ENCODE measurements at places on chromosomes 1 and 21.

GRCh38 chr1:52125736-52126359 is 16.0 kb upstream of the ZFYVE9 start:
- no peak overlapping the region for H3K4me3 ChIP-seq
- H3K36me3 ChIP-seq = no peaks in the 10 kb centered on the region
- DNase-seq = no peak
- H3K4me1 ChIP-seq = no peaks in the 10 kb centered on the region
- no peaks in the 10 kb centered on the region for H3K27me3 ChIP-seq

DNA sequence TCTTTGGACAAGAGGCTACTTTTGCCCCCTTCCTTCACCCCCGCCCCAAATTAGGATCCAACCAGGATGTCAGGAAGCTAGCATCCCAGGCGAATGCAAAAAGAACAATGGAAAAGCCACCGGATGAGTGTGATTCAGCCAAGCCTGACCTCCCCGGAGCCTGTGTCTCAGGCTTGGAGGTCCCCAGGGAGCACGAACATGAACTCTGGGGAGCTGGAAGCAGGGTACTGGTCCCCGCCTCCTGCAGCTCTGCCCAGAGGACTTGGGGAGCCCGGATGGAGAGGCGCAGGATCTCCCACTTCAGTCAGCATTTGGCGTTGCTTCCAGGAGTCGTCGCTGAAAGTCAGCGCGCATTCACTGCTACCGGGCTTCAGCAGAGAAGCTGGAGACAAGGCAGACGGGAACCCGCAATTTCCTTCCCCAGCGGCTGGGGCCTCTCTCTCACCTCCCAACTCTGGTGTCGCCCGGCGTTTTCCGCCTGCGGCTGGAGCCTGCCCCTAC is 1.8 kb upstream of the TBX15 start:
- no peaks in the 10 kb centered on the region for H3K27me3 ChIP-seq
- no peaks in the 10 kb centered on the region for H3K36me3 ChIP-seq
- peaks cover 6% of the 10 kb centered on the region for H3K4me1 ChIP-seq
- H3K4me3 ChIP-seq = peak overlapping the region; percentile 87
- DNase-seq = no peak

DNA sequence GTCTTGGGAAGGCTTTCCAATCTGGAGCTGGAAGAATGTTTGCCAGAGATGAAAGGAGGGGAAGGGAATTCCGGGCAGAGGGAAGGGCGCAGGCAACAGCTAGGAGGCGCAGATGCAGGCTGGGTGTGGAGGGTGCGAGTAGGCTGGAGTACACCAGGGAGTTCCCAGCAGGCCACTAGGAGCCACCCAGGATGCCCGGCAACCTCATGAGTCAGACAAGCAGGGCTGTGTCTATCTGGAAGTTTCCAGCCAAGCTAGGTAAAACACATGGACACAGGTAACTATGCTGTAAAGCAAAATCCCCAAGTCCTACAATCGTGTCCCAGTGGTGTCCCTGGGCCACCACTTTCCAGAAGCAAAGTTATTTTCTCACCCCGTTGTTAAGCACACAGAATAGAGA is 990 bp upstream of the NBL1 start:
- peaks cover 14% of the 10 kb centered on the region for H3K4me1 ChIP-seq
- peaks cover 17% of the 10 kb centered on the region for H3K27me3 ChIP-seq
- peak overlapping the region; percentile 59 for H3K4me3 ChIP-seq
- DNase-seq = no peak

- no peaks in the 10 kb centered on the region for H3K27me3 ChIP-seq
- no peak overlapping the region for H3K27ac ChIP-seq
- H3K4me1 ChIP-seq = no peaks in the 10 kb centered on the region
- no peaks in the 10 kb centered on the region for H3K36me3 ChIP-seq
- no peak overlapping the region for H3K4me3 ChIP-seq
- no peak for DNase-seq
These were observed 164.3 kb downstream of the MIS18A start for GRCh38 chr21:32114419-32115035.

DNA sequence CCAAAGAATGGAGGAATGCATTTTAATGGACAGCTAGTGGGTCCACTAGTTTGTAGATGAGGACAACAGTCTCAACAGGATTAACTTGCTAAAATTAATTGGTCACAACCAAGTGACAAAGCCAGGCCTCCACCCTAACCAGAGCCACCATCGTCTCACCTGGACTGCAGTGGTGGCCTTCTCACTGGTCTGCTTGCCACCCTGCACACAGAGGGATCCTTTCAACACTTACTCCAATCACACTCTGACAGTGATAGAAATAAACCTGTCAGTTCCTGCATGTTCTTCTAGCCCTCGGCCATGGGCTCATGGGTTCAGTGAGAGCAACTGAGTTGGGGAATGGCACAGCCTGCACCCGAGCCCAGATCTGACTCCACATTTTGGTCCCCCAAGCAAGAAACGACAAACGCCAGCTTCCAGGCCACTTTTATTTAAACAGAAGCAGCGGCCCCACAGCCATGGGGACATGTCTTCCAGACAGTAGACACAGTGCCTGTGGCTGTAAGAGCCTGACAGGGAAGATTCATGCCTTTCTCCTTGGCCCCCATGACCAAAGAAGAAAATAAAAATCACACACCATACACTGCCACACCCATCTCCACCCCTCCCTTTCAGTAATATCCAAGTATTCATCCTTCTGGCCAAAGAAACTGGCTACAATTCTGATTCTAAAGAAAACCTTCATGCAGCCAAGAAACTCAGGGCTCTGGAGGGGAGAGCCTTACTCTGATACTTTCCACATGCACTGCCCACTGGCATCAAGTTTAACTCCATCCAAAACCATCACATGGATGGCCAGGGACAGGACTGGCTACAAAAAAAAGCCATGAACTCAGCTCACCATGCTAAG is 37.6 kb downstream of the DHCR24 start:
- peaks cover 42% of the 10 kb centered on the region for H3K36me3 ChIP-seq
- no peak overlapping the region for H3K27ac ChIP-seq
- no peaks in the 10 kb centered on the region for H3K27me3 ChIP-seq
- no peak overlapping the region for H3K4me3 ChIP-seq
- H3K4me1 ChIP-seq = no peaks in the 10 kb centered on the region

GRCh38 chr1:116127123-116127847 is 16.1 kb downstream of the MAB21L3 start:
- no peaks in the 10 kb centered on the region for H3K4me1 ChIP-seq
- no peak overlapping the region for H3K4me3 ChIP-seq
- no peak for DNase-seq
- no peak overlapping the region for H3K27ac ChIP-seq

GRCh38 chr21:41865002-41865777 is 14.0 kb downstream of the PRDM15 start:
- no peak overlapping the region for H3K4me3 ChIP-seq
- H3K27me3 ChIP-seq = no peaks in the 10 kb centered on the region
- no peaks in the 10 kb centered on the region for H3K4me1 ChIP-seq

GRCh38 chr1:181347495-181348390 is 135.6 kb upstream of the CACNA1E start:
- H3K27ac ChIP-seq = no peak overlapping the region
- no peaks in the 10 kb centered on the region for H3K36me3 ChIP-seq
- no peak overlapping the region for H3K4me3 ChIP-seq
- no peaks in the 10 kb centered on the region for H3K27me3 ChIP-seq
- no peak for DNase-seq
- no peaks in the 10 kb centered on the region for H3K4me1 ChIP-seq

DNA sequence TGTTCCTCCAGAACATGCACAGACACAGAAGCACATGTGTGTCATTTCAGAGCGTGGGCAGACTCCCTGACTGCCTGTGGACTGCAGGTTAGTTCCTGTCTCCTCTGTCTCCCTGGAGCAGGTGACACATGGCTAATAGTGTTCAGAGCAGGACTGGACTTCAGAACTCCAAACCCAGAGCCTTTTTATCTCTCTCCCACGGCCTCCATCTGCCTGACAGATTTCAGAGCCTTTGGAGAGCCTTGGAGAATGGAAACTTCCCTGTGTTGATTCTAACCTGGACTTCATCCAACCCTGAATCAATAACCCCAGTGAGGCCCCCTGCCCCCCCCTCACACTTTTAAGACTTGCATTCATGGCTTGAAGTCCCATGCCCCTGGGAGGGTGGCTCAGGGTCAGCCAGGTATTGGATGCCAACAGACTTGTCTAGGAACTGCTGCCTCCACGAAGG is 44.4 kb downstream of the C1orf198 start:
- H3K4me3 ChIP-seq = no peak overlapping the region
- H3K27me3 ChIP-seq = no peaks in the 10 kb centered on the region
- H3K27ac ChIP-seq = peak overlapping the region; percentile 93
- DNase-seq = no peak

DNA sequence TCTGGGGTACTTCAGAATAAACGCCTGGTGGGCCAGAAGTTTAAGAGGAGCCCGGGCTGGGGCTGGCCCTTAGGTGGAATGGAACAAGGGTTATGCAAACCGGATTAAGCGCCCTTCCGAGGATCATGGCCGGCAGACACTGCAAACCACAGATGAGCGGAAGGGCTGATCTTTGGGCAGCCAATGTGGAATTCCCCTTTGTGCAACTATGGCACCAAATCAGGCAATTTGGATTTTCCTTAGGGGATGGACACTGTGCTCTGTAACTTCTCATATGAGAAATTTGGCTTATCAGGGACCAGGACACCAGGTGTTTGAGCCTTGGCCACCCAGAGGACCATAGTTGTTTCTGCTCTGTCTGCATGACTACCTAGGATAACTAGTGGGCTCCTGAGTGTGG is 5.7 kb upstream of the IL10 start:
- no peak for DNase-seq
- H3K36me3 ChIP-seq = no peaks in the 10 kb centered on the region

GRCh38 chr1:176073524-176074157 is 133.4 kb downstream of the COP1 start:
- no peaks in the 10 kb centered on the region for H3K4me1 ChIP-seq
- no peak overlapping the region for H3K27ac ChIP-seq
- H3K4me3 ChIP-seq = no peak overlapping the region
- H3K27me3 ChIP-seq = no peaks in the 10 kb centered on the region

- H3K27me3 ChIP-seq = peaks cover 13% of the 10 kb centered on the region
- H3K4me1 ChIP-seq = peaks cover 13% of the 10 kb centered on the region
- H3K27ac ChIP-seq = peak overlapping the region; percentile 70
- no peak for DNase-seq
These were observed 2.9 kb downstream of the MXRA8 start for GRCh38 chr1:1355416-1355815.

DNA sequence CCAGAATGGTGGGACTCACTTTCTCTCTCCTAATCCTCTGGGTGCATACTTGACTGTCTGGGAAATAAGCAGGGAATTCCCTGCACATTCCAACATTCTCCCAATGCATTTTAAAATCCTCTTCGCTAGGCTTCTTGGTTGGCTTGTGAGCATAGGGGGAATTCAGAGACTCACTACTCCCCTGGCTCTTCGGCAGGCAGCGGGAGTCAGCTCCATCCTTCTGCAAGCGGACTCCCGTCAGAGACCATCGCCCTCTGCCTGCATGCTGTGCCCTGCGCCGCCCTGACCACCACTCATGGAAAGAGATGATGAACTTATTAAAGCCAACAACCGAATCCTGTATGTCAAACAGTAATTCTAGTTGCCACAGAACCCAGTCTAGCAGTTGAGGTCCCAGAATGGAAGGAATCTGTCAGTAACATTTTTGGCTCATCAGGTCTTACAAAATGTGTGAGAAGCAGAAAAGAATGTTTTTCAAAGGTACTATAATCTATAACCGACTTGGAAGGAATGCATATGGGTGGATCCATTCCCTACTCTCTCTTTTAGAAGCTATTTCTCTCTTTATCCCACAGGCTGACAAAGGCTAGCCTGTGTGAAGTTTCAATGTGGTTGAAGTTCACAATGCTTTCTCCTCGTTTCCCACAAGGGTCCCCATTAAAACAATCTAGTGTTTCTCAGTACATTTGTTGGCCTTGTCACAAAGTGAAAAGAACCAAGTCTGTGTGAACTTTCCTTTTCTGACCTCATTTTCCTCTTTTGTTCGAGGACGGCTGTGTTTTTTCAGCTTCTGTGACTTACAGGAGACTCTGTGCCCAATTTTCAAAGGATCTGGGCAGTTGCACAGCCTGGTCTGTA is 119.1 kb upstream of the ADAR start:
- H3K4me3 ChIP-seq = no peak overlapping the region
- H3K36me3 ChIP-seq = no peaks in the 10 kb centered on the region
- H3K27me3 ChIP-seq = no peaks in the 10 kb centered on the region
- peaks cover 19% of the 10 kb centered on the region for H3K4me1 ChIP-seq

- no peak overlapping the region for H3K4me3 ChIP-seq
- DNase-seq = no peak
- H3K36me3 ChIP-seq = no peaks in the 10 kb centered on the region
- no peaks in the 10 kb centered on the region for H3K27me3 ChIP-seq
- no peaks in the 10 kb centered on the region for H3K4me1 ChIP-seq
These were observed 12.8 kb upstream of the IFI44L start for GRCh38 chr1:78607334-78607927.

DNA sequence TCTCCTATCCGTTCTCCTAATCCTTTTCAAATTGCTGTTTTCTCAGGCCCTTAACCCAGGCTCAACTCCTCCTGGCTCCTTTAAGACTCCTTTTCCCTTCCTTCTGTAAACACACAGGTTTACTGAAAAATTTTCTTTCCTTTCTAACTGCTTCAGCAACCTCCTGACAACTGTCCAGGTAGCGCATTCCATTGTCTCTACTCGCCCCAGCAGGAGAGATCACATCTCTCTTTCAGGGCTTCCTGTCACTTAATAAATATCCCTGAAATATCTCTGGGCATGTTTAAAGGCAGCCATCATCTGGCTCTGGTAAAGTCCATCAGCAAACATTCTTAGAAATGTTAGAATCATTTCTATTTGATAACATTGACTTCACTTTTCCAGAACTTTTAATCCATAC is 211.2 kb upstream of the PTBP2 start:
- DNase-seq = no peak
- H3K27ac ChIP-seq = peak overlapping the region; percentile 8
- H3K4me3 ChIP-seq = no peak overlapping the region
- peaks cover 16% of the 10 kb centered on the region for H3K4me1 ChIP-seq

- H3K4me3 ChIP-seq = no peak overlapping the region
- no peak overlapping the region for H3K27ac ChIP-seq
- no peaks in the 10 kb centered on the region for H3K36me3 ChIP-seq
- DNase-seq = peak; percentile 31
- H3K27me3 ChIP-seq = no peaks in the 10 kb centered on the region
- no peaks in the 10 kb centered on the region for H3K4me1 ChIP-seq
These were observed 116.4 kb upstream of the KCNJ15 start for GRCh38 chr21:38140207-38140903.

GRCh38 chr1:215807911-215808436 is 240.9 kb downstream of the KCTD3 start:
- no peak overlapping the region for H3K4me3 ChIP-seq
- no peaks in the 10 kb centered on the region for H3K4me1 ChIP-seq
- no peaks in the 10 kb centered on the region for H3K36me3 ChIP-seq
- H3K27ac ChIP-seq = no peak overlapping the region
- DNase-seq = no peak

GRCh38 chr21:43331111-43331961 is 95.6 kb downstream of the SIK1 start:
- no peak for DNase-seq
- H3K27me3 ChIP-seq = peaks cover 10% of the 10 kb centered on the region

GRCh38 chr1:113647164-113647563 is 112.1 kb downstream of the PHTF1 start:
- no peak overlapping the region for H3K27ac ChIP-seq
- H3K4me3 ChIP-seq = no peak overlapping the region
- no peaks in the 10 kb centered on the region for H3K27me3 ChIP-seq
- no peaks in the 10 kb centered on the region for H3K4me1 ChIP-seq
- no peaks in the 10 kb centered on the region for H3K36me3 ChIP-seq
- no peak for DNase-seq
